ENCODE measurements at places on chromosomes 7 and 10. TPM values are rescaled to one million over a fixed set of nuclear protein-coding genes. Genes with fewer than 3 reads are reported as not detected.

Gene SFTPD
- total RNA-seq: 1.1 TPM

Gene DNAJC9
- 10.2 TPM for total RNA-seq

Gene TMEM178B
- total RNA-seq: 1.4 TPM

Gene ARPC1A
- total RNA-seq: 98.7 TPM

Gene LRRD1
- total RNA-seq: not detected

Gene OR2A42
- 0.16 TPM for total RNA-seq

Gene LBX1
- not detected for total RNA-seq

Gene TMEM229A
- 0.71 TPM for total RNA-seq

Gene HOXA5
- 12.2 TPM for total RNA-seq

Gene DIP2C
- 42.1 TPM for total RNA-seq

Gene PGAM2
- 0.81 TPM for total RNA-seq

Gene DYDC1
- total RNA-seq: not detected

Gene AKR1C4
- not detected for total RNA-seq

Gene SRRM3
- total RNA-seq: 1.6 TPM

Gene HSPA12A
- total RNA-seq: 13.6 TPM

Gene TRIM4
- total RNA-seq: 21.9 TPM

Gene CHST12
- 7.5 TPM for total RNA-seq

Gene C7orf33
- total RNA-seq: not detected

Gene PNLIP
- not detected for total RNA-seq

Gene DYDC2
- not detected for total RNA-seq

Gene CRHR2
- total RNA-seq: not detected

Gene NPSR1
- total RNA-seq: not detected

Gene TAS2R41
- not detected for total RNA-seq

Gene CHAT
- not detected for total RNA-seq

Gene GFRA1
- total RNA-seq: 74.5 TPM

Gene DKK1
- 2.8 TPM for total RNA-seq

Gene FRMD4A
- total RNA-seq: 27.8 TPM

Gene CDHR1
- 0.27 TPM for total RNA-seq

Gene NYAP1
- total RNA-seq: 1.1 TPM

Gene EBF3
- 4.3 TPM for total RNA-seq

Gene PIP
- not detected for total RNA-seq

Gene AUTS2
- 55.7 TPM for total RNA-seq

Gene KCNH2
- total RNA-seq: 107 TPM

Gene INMT
- 13.0 TPM for total RNA-seq

Gene CPEB3
- 7.7 TPM for total RNA-seq

Gene GAD2
- not detected for total RNA-seq

Gene ZC3HAV1L
- total RNA-seq: 27.7 TPM

Gene ZNF485
- total RNA-seq: 2.5 TPM

Gene WAPL
- total RNA-seq: 36.9 TPM

Gene ADCYAP1R1
- total RNA-seq: 17.6 TPM

Gene ICA1
- total RNA-seq: 4.8 TPM

Gene STYXL1
- 9.4 TPM for total RNA-seq

Gene ADGRA1
- 0.28 TPM for total RNA-seq

Gene AGBL3
- total RNA-seq: 3.1 TPM

Gene GNGT1
- total RNA-seq: not detected

Gene PVRIG
- total RNA-seq: 0.95 TPM

Gene FRMPD2
- not detected for total RNA-seq

Gene PTF1A
- not detected for total RNA-seq
